Skeletal muscle cell (primary cell): ENCODE measurements at places on chromosomes 7 and 10.

- no peak for DNase-seq
Measured at GRCh38 chr10:70761031-70761601, 24.1 kb downstream of the TBATA start.

- DNase-seq: no peak
Measured at GRCh38 chr10:34346516-34347100, 468.5 kb downstream of the PARD3 start.

DNA sequence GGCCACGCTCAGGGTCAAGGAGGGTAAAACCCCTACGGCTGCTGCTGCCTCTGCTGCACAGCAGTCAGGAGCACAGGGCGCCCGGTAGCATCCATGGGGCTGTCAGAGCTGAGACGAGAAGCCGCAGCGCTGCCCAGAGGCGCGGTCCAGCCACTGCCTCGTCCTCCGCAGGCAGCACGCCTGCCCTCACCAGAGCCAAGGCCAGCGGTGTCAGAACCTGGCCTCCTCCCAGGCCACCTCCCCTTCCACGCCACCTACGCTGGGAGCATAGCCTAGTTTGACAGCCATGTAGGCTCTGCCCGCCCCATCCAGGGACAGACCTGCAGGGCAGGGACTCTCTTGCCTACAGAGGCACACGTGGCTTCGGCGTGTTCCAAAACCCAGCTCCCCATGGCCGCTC, 16.2 kb downstream of the INTS1 start:
- no peak for DNase-seq

GRCh38 chr10:124027651-124028050, 65.7 kb downstream of the CHST15 start:
- no peak for DNase-seq

DNA sequence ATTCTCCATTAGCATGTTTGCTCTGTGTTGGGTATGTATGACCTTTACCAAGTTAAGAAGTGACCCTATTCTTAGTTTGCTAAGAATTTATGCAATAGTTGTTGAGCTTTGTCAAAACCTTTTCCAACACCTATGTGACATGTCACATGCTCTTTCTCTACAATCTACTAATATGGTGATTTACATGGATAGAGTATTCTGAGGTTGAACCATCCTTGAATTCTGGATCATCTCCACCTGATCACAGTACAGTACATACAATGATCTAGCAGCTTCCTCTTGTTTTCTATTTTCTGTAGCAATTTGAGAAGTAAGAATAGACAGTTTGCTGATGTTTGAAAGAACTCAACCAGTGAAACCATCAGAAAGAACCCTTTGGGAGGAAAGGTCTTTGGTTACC, 101.2 kb upstream of the PDGFA start:
- no peak for DNase-seq

GRCh38 chr7:134852625-134853024, 73.2 kb downstream of the CALD1 start:
- DNase-seq: no peak

GRCh38 chr7:27164045-27164366, 1.3 kb downstream of the HOXA9 start:
- no peak for DNase-seq

- DNase-seq: no peak
Measured at GRCh38 chr7:22728401-22729029, 1.5 kb downstream of the IL6 start.

DNA sequence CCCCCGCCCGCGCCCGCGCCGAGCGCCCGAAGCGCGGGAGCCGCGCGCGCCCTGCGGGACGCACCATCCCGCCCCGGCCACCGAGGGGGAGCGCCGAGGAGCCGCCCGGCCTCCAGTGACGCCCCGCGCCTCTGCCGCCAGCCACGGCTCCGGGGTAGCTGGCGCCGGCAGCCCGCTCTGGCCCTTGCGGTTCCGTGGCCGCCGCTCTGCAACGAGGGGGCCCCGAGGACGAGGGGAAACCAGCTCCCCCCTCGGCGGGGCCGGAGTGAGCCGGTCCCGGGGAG, at the start of gene PAXIP1:
Gene PAXIP1 (minus strand): TSS at position 33 of the 284 bp plus-strand sequence. CDS start 195 bp downstream, outside the sequence.
- no peak for DNase-seq

- DNase-seq: no peak
Measured at GRCh38 chr10:119653916-119654315, 2.7 kb downstream of the BAG3 start.

- DNase-seq: no peak
Measured at GRCh38 chr10:16599662-16600061, 78.0 kb upstream of the C1QL3 start.

- DNase-seq: no peak
Measured at GRCh38 chr10:131979821-131980270, 1.9 kb downstream of the BNIP3 start.

GRCh38 chr7:128045766-128046165, 14.5 kb upstream of the LRRC4 start:
- DNase-seq: no peak

- peak; percentile 31 for DNase-seq
Measured at GRCh38 chr10:103598654-103599115, 105.2 kb downstream of the NEURL1 start.

DNA sequence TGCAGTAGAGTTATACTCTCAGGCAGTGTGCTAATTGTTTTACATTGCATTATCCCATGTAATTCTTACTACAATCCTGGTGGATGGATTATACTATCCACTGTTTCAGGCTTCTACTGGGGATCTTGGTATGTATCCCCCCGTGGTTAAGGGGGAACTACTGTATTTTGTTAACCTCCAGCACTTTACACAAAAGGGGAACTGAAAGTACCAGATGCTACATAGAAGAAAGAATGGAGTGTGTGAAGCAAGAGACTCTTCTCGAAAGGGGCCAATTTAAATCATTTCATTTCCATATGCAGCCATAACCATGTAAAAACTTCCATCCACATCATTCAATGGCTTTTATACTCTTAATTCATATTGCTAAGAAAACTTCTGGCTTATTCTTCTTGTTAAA, 69.4 kb downstream of the C1GALT1 start:
- DNase-seq: no peak

- DNase-seq: no peak
Measured at GRCh38 chr7:3924277-3924676, 623.2 kb downstream of the SDK1 start.

- DNase-seq: no peak
Measured at GRCh38 chr10:104437226-104437625, 83.6 kb downstream of the CFAP58 start.

- DNase-seq: no peak
Measured at GRCh38 chr10:121167534-121168243, 316.5 kb downstream of the WDR11 start.

- DNase-seq: no peak
Measured at GRCh38 chr10:119191881-119192280, 13.3 kb upstream of the PRDX3 start.

DNA sequence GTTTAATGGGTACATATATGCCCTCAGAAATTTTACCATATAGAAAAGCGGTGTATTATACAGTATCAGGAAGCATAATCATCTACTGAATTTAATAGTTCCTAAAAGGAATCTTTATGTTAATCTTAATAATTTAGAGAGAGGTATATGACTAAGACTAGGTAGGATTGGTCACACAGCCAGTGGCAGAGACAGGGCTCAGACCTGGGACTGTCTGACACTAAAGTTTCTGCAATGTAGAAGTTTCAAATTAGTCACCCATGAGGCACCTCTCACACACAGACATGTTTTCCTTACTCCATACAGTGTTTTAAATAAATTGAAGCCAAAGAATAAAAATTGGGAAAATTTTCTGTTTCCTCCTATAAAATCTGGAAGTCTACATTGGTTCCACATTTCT, 72.8 kb upstream of the ADRA2A start:
- DNase-seq: no peak

DNA sequence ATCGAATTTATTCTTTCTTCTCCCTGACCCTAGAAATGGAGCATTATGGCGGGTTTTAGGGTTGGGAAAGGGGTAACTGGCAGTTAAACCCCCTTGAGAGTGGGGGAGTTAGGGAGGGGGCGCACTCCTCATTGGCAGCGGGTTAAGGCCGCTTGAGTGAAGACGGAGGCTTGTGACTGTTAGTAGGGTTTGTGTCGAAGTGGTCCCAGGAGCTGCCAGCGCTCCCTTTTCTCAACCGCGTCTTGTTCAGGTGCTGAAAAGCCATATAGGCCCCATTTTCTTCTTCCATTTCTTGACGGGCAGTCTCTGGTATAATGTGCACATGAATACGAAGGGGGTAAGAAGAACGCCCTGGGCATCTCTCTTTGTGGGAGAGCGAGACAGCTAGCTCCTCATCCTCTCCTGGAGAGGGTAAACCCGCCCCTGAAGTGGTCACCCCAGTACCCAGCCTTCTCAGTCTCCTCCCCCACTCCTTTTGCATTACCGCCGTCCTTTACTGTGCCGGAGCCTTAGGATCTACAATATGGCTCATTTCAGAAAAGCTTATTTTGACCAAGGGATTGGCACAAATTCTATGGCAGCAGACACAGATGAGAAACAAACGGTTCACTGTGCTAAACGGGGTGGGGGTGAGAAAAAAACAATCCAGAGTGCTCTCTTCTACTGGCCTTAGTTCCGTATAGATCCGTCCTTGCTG, 836 bp downstream of the KMT2E start:
- DNase-seq: no peak

GRCh38 chr10:91782539-91782938, 15.7 kb upstream of the TNKS2 start:
- no peak for DNase-seq

GRCh38 chr10:79905322-79906314, 43.3 kb downstream of the SFTPD start:
- no peak for DNase-seq

DNA sequence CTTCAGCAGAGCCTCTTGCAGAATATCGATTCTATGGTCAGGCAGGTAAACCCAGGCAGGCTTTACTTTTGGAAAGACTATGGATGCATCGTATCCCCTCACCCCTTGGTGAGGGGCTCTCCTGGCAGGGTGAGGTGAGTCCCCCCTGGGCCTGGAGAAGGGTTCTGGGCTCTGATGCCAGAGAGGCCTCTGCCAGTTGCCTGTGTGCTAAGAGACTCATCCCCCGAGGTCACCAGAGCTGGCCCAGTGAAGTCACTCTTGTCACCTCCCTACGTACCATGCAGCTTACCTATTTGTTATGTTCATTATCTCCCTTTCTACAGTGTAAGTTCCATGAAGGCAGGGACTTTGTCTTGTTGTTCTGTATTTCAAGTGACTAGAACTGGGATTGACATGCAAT, 51.3 kb downstream of the TSPAN15 start:
- no peak for DNase-seq

GRCh38 chr7:72335561-72336381, 76.4 kb downstream of the CALN1 start:
- no peak for DNase-seq

- DNase-seq: no peak
Measured at GRCh38 chr10:59314268-59314667, 48.1 kb downstream of the FAM13C start.

GRCh38 chr7:127413326-127413725, 20.8 kb upstream of the ZNF800 start:
- no peak for DNase-seq

DNA sequence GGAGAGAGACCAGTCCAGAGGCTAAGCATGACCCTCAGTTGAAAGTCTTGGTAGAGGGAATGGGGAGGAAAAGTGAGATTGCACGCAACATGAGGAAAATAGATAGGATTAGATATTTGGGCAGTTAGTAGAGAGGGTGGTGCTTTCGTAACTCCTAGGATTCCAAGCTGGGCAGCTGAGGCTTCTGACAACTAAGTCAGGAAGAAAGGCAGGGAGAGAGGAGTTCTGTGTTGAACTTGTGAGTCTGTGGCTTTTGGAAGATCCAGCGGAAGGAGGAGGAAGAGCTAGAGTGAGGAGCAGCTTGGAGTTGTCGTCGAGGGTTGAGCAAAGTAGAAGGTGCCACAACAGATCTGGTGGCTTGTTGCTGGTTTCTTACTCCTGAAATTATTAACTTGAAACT, 21.8 kb downstream of the CUL1 start:
- no peak for DNase-seq

DNA sequence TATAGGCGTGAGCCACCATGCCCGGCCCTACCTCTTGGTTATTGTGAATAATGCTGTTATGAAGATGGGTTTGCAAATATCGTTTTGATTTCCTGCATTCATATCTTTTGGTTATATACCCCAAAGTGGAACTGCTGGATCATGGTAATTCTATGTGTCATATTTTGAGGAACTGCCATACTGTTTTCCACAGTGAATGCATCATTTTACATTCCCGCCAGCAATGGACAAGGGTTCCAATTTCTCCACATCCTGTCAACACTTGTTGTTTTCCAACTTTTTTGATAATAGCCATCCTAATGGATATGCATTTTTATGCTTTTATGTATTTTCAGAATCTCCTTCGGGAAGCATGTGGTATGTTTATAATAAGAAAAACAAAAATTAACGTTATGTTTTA, 128.2 kb downstream of the KCNMA1 start:
- no peak for DNase-seq
